ENCODE measurements at places on chromosomes 6 and 20.

GRCh38 chr6:55448451-55448850, 121.2 kb downstream of the GFRAL start:
- DNase-seq = no peak

DNA sequence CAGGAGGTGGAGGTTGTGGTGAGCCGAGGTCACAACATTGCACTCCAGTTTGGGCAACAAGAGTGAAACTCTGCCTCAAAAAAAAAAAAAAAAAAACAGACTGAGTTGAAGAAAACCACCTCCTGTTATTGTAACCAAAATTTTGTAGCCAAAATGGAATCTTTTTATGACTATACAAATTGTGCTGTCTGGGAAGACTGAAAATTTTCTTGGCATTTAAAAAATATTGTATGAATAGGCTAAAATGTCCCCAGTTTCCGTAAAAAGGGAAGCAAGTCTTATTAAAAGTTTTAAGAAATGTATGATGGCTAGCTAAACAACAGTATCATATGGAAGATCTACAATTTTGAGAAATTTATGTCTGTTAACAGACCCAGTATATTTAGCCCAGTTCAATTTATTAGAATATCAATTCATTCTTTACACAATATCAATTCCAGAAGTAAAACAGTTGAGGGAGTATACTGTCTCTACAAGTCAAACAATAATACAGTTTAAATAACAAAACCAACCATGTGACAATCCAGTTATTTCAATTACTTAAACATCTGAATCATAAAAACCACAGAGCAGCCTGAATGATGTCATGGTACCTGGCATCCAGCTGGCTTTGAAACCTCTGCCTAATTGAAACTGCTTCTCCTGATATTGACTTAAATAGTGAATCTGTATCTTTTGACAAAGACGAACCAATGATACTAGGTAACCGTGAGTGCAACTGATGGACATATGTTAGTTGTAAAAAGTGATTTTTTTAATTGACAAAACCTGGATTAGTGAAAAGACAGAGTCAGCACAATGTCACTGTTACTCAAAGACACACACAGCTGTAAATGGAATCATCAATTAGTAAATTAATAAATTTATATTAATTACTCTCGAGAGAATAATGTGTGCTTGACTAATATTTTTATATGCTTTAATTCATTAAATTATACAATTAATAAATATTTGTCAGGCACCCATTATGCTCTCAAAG, 166.6 kb upstream of the MARCKS start:
- DNase-seq = no peak

DNA sequence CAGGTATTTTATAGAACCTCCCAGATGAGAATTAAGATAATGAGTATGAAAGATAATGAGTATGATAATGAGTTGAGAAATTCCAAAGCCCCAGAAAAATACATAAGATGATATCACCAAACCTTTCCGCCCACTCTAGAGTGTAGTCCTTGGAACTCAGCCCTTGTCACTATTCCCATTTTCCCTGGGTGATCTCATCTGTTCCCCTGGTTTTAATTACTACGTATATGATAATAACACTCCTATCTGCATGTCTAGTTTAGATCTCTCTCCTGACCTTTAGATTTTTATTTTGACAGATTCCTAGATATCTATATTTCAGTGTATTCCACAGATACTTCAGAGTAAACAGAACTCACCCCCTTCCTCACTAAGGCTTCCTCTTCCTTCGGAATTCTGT, 51.0 kb upstream of the ASIP start:
- no peak for DNase-seq

GRCh38 chr6:18506382-18507017, 119.3 kb downstream of the RNF144B start:
- no peak for DNase-seq

GRCh38 chr20:50625986-50626677, 65.2 kb downstream of the RIPOR3 start:
- DNase-seq = peak; percentile 26

- no peak for DNase-seq
These were observed 51.9 kb downstream of the DLL1 start for GRCh38 chr6:170238741-170239565.

GRCh38 chr20:59217173-59217572, 53.6 kb downstream of the ZNF831 start:
- no peak for DNase-seq

DNA sequence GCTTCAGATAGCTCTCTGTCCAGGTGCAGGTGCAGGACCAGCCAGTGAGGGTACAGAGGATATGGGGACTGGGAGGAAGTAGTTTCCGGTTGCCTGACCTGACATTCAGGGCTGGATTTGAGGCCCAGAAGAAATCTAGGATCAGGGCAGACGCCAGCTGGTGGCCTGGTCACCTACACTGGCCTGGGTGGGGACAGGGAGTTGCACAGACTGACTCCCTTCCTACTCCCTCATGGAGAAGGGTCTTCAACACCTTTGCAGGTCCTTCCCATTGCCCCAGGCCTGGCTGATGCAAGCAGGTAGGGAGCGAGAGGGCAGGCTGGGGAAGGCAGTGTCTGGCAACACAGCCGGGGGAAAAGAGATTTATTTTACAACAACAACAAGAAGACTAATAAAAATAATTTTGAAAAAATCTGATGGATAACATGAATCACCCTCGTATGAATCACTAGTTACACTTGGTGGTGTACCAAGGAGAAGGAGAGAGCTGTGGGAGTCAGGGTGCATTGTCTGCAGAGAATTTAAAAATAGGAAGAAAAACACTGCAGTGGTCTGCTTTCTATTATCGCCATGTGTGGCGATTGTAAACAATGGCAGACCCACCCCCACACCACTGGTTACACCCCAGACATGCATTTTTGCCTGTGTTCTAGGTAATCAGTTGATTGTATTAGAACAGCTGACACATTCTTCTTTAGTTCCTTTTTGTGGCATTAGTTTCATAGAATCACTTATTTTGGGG, 62.3 kb upstream of the SNX9 start:
- DNase-seq = no peak

- DNase-seq = no peak
These were observed 52.9 kb downstream of the STK4 start for GRCh38 chr20:45019027-45019761.

DNA sequence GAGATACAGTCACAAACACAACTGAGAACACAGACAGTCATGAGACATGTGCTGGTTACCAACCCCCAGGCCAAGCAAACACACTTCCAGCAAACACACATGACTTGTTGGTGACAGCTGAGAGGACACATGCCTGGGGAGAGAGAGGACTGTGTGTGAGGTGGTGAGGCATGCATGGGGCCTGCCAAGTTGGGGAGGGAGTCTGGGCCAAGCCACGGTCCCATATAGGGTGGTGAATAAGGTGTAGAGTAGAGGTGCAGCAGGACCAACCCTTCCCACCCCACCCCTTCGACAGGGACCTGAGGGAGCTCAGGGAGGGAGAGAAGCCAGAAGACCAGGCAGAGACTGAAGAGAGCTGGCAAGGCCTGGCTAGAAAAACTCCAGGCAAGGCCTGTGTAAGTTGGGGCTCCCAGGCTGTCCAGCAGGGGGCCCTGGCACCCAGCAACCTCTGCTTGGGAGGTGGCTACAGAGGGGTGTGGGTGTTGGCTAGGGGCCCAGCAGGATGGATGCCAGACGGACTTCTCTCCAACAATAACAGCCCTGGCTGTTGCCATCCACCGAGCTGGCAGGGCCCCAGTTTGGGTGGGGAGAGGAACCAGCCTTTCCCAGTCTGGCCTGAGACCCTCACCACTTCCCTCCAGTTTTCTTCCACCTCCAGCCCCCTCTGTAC, 2.0 kb upstream of the SLC29A1 start:
- DNase-seq = peak; percentile 75

DNA sequence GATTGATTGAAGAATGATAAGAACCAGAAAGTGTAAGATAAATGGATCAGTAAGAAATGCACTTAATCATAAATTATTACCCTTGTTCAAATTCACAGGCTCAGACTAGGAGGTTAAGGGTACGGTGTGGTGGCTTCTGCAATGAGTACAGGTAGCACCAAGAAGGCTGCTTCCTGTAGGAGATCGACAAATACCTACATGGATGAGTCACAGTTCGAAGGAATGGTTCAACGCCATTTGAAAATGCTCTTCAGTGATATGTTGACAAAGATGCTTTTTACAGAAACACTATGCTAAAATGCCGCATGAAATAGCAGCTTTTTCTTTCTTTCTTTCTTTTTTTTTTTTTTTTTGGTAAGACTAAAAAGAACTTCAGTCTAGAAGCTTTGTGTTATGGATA, 116.2 kb downstream of the DTNBP1 start:
- DNase-seq = no peak

DNA sequence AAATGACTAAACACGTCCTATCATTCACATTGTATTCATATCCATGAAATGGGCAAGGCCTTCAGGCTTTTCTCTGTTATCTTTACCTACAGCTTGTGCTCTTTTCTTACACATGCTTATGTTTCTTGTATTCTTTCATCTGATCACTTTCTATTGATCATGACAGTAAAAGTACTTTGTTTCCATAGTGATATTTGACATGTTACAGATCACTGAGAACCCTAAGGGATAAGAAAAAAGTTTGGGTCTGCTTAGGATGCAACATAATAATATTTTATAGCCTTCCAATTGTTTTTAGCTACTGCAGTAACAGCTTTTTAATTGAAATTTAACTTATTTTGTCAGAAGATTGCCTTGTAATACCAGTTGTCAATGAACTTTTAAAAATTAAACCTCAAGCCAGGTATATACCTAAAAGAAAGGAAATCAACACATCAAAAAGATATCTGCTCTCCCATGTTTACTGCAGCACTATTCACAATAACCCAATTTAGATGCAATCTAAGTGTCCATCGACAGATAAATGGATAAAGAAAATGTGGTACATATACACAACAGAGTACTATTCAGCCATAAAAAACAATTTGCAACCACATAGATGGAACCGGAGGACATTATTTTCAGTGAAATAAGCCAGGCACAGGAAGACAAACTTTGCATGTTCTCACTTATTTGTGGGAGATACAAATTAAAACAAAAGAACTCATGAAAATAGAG, 3.0 kb upstream of the SMIM8 start:
- no peak for DNase-seq

GRCh38 chr6:3085074-3085473, 16.8 kb downstream of the RIPK1 start:
- DNase-seq = no peak

DNA sequence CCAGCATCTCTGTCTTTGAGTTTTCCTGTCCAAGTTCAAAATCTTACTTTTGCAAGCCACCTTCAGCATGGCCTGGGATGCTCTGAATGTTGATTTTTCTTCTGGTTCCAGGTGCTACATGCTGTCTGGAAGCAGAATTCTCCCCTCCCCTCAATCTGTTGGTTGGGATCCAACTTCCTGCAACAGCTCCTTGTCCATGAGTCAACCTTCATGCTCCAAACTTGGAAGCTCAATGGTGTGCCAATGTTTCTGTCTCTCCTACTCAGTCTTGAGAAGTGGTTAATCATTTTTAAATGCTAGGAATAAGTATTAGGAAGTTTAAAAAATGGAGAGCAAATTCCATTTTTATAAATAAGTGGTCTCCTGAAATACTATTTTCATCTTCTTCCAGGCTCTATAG, 33.2 kb upstream of the PLEKHG1 start:
- DNase-seq = no peak

- no peak for DNase-seq
These were observed 10.5 kb upstream of the STX11 start for GRCh38 chr6:144139817-144140216.

GRCh38 chr6:3509336-3509735, 52.5 kb upstream of the SLC22A23 start:
- no peak for DNase-seq

DNA sequence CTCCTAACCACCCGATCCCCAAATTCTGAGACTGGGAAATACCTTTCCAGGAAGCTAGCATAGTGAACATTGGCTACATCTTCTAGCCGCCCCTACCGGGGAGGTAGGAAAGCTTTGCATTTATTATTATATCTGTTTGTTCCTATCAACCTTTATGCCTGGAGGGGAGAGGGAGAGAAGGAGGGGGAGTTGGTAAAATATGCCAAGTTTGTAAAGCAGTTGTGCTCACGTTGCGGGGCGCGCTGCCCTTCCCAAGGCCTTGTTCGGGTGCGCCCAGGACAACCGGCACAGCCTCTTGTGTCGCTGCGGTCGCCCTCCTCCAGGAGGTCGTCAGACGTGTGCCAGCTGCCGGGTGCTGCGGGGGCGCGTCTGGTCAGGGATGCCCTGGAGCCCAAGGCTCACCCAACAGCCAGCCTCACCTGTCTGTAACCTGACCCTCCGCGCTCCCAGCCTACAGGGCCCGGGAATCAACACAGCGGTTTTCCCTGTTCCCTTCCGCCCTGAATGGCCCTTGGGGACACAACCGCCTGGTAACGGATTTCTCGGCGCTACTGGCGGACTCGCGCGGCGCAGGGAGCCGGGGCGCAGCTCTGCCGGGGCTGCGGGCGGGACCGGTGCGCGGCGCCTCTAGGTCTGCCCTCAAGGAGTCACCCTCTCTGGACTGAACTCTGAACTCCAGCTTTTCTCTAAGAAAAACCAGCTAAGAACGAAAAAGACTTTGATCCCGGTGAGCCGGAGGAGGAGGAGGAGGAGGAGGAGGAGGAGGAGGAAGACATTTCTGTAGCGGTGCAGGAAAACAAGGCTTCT, 1.1 kb upstream of the OVOL2 start:
- DNase-seq = no peak

DNA sequence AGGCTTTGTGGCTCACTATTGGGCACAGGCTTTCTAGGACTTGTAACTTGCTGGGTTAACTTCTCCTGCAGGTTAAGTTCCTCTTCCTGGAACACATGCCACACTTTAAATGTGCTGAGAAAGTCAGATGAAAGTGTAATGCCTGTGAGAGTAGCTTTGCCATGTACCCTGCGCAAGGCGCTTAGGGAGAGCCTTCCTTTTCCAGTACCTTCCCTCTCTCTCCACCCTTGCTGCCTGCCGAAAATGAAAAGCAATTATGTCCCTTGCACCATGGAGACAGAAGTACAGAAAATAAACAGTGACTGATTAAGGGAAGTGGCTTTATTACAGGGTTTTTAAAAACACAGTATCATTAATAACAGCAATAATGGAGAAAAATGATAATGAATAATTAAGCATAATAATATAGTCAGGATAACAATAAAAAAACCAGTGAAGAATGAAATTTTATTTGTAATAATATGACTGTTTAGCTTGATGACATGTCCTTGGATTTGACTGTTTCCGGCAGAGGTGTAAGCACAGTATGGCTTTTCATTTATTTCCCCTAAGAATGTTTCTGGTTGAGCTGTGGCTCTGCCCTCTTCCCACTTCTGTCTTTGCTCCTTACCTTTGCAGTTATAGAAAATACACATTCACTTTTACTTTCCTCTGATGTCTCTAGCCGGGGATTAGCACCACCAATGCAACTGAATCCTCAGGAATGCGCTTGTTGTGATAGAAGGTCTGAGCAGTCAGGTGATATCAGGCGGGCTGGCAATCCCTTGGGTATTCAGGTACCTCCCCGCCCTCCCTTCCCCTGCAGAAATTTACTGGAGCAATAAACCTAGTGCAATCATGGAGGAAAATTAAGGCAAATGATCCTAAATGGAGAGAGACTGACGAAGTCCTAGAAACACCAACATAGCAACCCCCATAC, 472.3 kb upstream of the CITED2 start:
- no peak for DNase-seq
